Right ventricle myocardium inferior (tissue), 1 donor: ENCODE measurements at places on chromosomes 2 and 18.

DNA sequence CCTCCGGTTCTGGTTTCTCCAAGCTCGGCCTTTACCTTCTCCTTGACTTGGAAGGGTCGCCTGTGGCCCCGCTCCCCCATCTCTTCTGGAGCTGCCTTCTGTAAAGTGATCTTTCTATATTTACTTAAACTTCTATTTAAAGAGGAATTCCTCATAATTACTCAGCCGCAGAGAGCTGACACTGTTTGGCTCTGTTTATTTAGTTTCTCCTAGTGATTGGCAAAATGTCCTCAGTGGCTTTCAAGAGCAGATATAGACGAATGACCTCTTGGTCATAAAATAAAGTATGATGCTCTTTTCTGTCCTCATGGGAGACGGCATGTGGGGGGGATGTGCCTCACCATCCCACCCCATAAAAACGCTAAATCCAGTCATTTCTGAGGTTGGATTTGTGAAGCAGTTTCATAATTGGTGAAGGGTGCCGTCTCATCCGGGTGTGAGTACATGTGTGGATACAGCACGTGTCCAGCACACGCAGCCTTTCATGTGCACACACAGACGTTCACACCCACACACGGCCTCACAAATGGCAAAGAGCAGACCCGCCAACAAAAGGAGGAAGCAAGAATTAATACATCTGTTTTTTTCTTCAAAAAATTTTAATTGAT lies 43.4 kb upstream of the SMAD7 start:
- DNase-seq, result peak; percentile 51

GRCh38 chr2:86392873-86393518 lies 48.2 kb upstream of the KDM3A start:
- DNase-seq, result no peak

DNA sequence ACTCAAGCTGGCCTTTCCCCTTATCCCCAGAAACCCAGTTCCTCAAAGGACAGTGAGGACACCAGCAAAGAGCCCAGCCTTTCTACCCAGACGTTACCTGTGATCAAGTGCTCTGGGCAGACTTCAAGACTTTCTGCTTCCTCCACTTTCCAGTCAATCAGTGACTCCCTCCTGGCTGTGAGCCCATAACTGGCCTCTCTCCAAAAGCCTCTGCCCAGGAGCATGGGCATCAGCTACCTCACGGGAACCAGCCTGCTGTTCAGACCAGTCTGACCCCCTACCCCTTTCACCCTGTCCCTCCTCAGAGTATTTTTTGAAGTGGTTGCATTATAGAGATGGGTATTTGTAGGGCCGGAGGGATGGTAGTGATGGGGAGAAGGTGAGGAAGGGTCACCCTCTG lies 27.7 kb upstream of the CYP27A1 start:
- DNase-seq, result no peak

GRCh38 chr2:17604050-17604449 lies 63.6 kb downstream of the VSNL1 start:
- no peak for DNase-seq

DNA sequence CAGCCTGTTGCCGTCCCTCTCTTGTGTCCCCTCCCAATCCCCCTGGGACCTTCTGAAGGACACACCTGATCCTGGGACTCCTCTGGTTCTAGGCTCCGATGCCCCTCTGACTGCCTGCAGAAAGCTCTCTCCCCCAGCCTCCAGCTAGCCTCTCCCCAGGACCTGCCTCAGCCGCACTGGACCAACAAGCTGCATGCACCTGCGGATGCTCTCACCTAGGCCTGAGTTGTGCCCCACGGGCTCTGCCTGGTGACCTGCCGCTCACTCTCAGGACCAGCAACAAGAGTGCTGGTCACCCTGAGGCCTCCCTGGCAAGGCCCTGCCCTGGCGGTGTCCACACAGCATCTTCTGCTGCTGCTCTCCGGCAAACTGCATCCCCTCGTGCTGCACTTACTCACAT lies 63.0 kb downstream of the EIPR1 start:
- no peak for DNase-seq

GRCh38 chr2:219159771-219160185 lies 837 bp downstream of the NHEJ1 start:
- no peak for DNase-seq

GRCh38 chr18:74353169-74353775 lies 37.6 kb downstream of the C18orf63 start:
- DNase-seq, result no peak

DNA sequence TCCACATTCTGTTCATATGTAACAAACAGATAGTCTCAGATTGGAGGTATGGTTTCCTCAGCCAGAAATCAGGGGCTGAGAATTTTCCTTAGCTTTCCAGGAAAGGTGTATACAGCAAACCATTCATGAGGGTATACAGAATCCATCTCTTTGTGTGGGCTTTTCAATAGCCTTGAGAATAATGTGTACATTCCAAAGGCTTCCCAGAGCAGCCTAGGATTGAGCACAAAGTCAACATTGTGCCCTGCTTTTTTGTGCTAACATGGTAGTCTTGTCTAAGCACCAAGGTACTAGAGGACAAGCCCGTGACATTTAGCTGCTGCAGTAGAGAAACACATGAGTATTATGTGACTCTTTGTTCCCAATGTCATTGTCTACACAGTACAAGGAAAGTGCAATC lies 322.1 kb upstream of the TANK start:
- DNase-seq, result no peak

DNA sequence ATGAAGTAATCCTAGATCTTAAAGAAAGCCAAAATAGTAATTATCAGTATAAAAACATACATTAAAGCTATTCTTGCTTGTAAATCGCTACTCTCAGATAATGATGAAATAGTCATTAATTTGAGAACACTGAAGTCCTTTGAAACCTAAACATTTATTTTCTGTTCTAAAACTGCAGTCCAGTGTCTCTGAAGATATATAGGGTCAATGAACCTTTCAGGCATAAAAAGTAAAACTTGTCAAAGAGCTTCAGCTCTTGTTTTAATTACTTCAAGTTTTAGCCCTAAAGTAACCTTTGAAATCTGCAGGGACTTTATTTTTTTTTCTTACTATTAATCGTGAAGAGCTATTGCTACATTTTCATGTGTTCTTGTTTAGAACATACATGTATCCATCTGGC lies 116.3 kb downstream of the KYNU start:
- no peak for DNase-seq

DNA sequence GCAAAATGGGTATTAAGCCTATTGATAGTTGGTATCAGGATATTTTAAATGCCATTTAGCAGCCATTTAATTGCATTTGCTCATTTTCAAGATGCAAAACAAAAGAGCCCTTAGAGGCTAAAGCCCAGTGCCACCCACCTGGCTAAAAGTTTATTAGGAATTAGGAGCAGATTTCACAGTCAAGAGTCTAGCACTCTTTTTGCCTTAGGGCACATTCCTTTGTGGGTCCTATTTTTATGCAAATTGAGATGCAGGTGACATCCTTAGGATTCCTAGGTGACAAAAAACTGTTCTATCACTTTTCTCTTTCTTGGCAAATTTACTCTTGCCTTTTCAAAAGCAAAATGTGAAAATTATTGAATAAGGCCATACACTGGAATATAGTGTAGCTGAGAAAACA lies 42.0 kb downstream of the CTNNA2 start:
- DNase-seq, result no peak

DNA sequence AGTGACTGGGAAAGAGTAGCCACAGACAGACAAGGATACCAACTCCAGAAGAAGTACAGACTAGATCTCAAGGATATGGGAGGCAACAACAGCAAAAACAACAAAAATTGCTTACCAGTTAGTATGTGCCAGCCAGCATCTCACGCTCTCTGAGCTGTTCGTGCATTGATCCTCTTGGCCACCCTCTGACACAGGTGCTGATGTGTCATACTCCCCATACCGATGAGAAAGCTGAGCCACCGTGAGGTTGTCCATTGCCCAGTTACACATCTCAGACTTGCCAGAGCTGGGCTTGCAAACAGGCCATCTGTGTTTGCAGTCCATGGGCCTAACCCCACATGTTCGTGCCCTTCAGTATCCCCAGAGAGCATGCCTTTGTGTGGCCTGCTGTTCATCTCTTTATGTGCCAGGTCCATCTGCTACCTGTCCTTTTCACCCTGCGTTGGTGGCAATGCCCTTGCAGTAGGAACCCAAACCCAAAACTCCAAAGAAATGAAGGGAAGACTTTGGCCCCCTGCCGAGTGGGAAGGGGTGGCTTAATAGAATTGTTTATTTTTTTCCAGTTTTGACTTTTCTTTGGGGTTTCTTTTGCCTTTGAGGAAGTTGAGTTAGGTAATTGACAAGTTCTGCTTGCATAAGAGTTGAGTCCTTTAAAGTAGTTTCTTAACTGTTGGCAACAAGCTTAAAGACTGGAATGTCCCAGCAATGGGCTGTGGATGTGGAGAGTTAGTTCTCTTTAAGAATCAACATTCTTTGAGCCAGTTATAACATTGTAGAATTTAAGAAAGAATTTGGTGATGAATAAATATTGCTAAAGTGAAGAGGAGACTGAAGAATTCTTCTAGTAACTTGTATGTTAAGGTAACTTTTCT lies 46.7 kb downstream of the LYPD6B start:
- DNase-seq, result no peak

DNA sequence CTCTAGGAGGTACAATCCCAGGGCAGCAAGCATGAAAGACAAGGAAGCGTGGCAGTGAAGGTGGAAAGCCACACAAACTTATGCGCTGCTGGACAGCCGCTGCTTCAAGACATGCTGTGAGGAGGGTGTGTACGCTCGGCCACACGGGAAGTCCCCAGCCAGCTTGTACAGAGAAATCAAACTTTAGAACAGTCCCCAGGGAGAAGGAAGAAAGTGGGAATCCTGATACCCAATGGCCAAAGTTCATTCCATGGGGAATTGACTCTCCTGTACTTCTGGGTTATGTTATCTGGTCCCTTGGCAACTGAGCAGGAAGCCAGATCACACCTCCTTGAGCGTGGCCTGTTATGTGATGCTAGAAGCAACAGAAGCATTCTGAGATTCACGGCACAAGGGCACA lies 86.1 kb upstream of the BOD1L2 start:
- no peak for DNase-seq

DNA sequence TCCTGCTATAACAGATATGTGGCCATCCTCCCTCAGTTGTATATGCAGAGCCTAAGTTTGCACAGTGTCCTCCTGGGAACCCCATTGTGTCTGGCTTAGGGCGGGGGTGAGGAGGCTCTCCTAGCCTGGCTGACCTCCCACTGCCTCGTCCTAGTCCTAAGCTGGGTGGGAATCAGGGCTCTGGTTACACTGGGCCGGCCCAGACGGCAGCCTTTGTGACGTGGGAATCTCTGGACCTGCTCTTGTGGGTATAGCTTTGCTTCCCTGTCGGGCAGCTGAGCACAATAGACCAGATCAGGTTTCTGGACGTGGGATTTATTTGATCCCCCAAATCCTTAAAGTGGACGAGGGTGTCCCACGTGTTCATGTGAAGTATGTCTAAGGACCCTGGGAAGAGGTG lies 2.9 kb downstream of the ACKR3 start:
- DNase-seq, result peak; percentile 79

DNA sequence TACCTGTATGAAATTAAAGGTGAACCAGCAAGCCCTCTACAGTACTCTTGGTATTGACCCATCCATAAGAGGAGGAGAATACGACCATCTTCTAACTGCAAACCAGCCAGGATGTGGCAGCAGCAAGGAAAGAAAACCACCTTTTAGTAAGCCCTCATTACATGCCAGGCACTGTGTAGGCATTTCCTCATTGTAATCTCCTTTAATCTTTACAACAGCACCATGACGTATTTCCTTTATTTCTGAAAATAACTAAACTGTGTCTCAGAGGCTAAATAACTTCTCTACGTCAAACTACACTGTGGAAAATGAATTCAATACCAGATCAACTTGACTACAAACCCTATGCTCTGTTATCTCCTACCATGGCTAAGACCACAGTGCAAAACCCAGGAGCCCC lies 18.2 kb downstream of the WDR35 start:
- no peak for DNase-seq

GRCh38 chr2:230492107-230492506 lies 76.1 kb downstream of the SP100 start:
- DNase-seq, result no peak

DNA sequence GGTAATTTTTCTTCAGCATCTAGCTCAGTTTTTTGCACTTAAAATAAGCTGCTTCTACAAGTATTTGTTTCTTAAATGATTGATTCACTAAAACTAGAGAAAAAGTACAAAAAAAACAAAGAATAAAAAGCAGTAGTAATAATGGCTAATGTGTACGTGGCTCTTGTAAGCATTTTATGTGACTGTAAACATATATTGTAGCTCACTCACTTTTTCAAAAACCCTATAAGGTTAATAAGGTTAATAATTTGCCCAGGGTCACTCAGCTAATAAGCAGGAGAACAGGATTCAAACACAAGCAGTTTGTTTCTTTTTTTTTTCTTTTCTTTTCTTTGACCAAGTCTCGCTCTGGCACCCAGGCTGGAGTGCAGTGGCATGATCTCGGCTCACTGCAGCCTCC lies 67.5 kb downstream of the RMDN2 start:
- no peak for DNase-seq

- DNase-seq, result no peak
Observed at GRCh38 chr2:215394102-215394805, 41.6 kb downstream of the FN1 start.

DNA sequence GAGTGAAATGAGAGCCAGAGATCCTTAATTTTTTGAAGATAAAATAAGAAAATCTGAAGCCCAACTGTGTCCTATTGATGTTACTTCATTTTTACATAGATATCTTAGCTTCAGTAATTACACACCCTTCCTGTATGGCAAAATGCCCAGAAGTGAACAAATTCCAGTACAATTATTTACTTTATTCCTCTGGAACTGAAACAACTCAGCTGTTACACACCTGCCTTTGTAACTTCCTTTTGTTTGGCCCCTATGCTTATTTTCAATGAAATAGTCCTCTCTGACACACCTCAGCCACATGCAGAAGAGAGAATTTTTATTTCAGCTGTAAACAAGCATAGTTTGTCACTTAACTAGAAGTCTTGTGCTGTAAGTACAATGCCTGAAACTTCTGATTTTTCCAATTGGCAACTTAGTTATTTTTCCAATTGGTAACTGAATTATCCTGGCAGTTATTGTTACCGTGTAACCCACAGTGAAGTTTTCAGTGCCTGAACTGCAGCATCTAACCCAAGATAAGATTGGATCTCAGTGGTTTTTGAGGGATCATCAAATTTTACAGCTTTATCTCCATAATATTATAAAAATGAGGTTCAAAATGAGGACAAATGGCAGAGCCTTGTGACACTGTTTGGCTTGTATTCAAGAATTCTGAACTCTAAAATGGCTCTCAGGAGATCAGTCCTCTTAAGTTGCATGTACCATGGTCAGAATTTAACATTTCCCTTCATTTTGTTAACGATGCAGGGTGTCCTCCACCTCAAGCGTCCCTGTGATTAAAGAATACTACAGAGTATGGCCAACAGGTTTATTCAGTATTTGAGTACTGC lies 82.6 kb downstream of the PKP4 start:
- no peak for DNase-seq
